ENCODE measurements at places on chromosomes 7 and 10.

- no peak for DNase-seq
Measured at GRCh38 chr7:27153526-27153925, 1.1 kb upstream of the HOXA3 start.

GRCh38 chr7:25854608-25855497, 297.1 kb upstream of the NFE2L3 start:
- DNase-seq: no peak

GRCh38 chr10:118980135-118980865, 49.2 kb upstream of the NANOS1 start:
- DNase-seq: no peak

GRCh38 chr10:52864201-52865106, 91.9 kb upstream of the MBL2 start:
- DNase-seq: no peak

DNA sequence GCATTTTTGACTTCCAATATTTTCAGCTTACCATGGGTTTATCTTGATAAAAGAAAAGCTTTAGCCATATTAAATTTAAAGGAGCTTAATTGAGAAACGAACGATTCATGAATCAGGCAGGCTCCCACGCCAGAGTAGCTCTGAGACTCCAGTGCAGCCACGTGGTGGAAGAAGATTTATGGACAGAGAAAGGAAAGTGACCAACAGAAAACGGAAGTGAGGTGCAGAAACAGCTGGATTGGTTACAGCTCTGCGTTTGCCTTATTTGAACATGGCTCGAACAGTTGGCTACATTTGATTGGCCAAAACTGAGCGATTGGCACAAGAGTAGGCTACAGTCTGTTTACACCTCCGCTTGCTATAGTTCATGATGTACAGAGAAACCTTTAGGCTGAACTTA, 395.4 kb downstream of the GATA3 start:
- DNase-seq: no peak

DNA sequence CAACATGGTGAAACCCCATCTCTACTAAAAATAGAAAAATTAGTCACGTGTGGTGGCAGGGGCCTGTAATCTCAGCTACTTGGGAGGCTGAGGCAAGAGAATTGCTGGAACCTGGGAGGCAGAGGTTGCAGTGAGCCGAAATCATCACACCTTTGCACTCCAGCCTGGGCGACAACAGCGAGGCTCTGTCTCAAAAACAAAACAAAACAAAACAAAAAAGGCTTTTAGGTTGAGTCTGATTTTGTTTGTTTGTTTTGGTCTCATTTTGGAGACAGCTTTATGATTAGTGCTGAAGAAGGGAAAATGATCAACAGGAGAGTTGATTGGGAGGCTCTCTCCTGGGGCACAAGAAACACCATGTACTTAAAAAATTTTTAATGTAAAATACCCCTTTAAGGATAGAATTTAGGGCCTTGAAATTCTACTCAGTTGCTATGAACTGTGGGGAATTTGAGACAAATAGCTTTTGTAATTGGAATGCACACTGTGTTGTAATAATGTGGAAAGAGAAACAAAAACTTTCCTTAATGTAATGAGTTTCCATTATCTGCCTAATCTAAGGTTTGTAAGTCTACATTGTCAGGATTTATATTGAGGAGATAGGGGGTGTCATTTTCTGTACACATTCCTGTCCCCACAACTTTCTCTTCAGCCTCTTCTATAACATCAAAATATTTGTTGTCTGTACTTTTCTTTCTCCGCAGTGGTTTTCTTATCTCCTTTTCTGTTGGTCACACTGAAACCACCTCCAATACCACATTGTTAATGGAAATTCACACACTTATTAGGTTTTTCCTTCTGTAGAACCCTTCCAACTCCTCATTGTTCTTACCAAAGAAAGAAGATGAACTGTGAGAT, 41.3 kb downstream of the ARID5B start:
- DNase-seq: peak; percentile 81

GRCh38 chr7:15461576-15461975, 100.2 kb downstream of the AGMO start:
- DNase-seq: no peak

GRCh38 chr10:79130846-79131245, 62.1 kb downstream of the ZMIZ1 start:
- no peak for DNase-seq

GRCh38 chr7:65250697-65251395, 122.8 kb upstream of the ZNF92 start:
- DNase-seq: no peak

- peak; percentile 27 for DNase-seq
Measured at GRCh38 chr7:66099551-66100407, 14.9 kb upstream of the CRCP start.

DNA sequence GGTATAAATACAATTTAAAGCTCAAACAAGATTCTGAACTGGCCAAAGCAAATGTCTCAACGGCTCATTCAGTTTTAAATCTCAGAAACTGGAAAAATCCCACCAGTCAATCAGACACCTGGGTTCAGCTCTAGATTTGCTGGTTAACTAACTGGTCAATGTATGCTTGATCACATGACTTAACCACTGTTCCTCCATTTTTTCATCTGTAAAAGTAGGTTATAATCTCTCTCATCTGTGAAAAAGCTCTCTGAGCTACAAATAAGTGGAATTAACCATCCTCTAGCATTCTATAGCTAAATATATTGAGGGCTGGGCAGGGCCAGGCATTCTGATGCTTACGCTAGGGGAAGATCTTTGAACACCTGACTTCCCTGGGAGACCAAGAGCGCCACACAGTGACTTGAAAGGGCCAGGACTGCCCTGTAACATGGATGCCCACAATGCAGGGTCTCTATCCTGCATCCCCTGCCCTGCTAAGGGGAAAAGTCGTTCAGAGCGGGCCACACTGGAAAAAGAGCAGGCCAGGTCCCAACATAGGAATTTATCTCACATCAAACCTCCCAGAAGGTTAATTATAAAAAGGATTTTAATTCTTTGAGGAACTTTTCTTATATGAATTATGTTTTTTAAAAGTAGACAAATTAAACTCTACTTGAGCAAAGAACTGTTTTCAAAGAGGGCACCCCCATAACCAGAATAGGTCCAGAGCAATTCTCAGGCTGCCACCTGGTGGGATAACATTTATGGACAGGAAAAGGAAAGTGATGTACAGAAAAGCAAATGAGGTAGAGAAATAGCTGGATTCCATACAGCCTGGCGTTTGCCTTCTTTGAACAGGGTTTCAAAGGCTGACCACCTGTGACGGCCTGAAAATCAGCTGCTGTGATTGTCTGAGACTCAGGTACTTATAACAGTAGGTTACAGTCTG, 1.8 kb downstream of the RP9 start:
- peak; percentile 72 for DNase-seq

GRCh38 chr7:113824117-113824823, 94.5 kb downstream of the PPP1R3A start:
- no peak for DNase-seq

DNA sequence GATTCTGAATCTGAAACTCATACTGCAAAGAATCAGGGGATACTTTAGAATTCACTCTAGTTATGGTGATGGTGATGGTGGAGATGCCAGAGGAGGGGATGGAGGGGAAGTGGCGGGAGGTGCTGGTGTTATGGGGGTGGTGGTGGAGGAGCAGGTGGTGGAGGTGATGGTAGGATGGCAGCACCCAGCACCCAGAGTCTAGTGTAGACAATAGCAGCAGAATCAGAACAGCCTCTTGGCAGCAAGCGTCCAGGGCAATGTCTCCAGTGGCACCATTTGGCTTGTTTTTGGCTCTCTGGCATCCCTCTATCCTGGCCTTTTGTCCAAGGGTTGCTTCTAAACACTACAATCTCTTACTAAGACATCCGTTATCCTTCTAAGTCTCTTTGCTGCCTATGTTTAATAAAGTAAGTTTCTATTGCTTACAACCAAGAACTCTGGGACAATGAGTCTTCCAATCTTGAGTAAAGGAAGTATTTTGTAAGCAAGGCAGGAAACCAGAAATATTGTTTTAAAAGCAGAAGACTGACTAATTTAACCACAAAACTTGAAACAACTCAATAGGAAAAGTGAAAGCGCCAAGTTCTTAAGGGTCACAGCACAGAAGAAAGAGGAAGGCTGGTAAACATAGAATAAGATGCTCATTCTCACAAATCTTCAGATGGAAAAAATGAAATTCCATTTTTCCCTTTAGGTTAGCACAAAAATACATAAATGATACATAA, 42.4 kb upstream of the GDF10 start:
- DNase-seq: no peak

- no peak for DNase-seq
Measured at GRCh38 chr7:127512663-127513062, 72.7 kb downstream of the GCC1 start.

DNA sequence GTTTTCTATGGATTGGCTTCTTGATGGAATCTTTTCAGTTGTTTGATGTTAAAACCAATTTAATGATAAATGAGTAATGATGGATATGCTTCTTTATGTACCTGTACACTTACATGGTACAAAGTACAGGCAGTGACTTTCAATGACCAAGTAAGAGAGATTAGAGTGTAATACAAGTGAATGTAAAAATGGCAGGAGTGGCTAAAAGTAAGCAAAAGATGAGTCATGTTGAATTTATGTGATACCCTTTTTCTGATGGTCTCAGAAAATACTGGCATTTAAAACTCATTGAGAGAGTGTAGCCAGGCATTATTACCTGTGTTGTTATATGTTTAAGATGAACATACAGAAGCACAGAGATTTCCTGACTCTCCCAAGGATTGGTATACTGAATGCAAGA, 97.1 kb downstream of the GPR85 start:
- no peak for DNase-seq

DNA sequence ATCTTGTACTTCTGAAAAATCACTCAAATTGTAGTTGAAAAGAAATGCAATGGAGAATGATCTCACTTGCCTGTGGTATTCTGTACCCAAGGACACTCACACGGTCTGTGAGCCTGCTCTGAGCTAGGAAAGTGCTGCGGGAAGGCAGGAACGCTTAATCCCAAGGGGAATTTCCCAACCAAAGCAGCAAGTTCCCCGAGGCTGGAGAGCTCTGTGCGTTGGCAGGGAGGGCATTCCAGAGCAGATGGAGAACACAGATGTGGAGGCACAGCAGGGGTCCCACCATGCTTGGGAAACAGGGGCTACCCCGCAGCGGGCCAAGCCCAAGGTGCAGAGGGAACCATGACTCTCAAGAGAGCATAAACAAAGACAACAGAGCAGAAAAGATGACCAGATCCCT, 13.6 kb downstream of the SVIL start:
- no peak for DNase-seq

- DNase-seq: no peak
Measured at GRCh38 chr10:52332815-52333214, 18.7 kb downstream of the DKK1 start.

GRCh38 chr10:74543276-74543675, 283.1 kb upstream of the KAT6B start:
- DNase-seq: no peak

DNA sequence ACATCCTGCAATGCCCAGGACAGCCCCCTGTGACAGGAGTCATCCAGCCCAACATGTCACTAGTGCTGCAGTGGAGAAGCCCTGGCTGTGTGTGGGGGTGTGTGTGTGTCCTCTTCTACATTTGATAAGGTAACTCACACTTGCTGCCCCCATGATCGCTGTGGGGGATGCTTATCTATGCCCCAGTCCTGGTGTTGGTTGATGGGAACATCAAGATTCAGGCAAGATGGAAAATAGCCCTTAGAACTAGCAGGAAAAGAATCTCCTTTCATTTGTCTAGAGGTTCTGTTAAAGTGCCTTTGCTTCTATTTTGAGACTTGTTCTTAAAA, 52.4 kb downstream of the TCF7L2 start:
- no peak for DNase-seq

DNA sequence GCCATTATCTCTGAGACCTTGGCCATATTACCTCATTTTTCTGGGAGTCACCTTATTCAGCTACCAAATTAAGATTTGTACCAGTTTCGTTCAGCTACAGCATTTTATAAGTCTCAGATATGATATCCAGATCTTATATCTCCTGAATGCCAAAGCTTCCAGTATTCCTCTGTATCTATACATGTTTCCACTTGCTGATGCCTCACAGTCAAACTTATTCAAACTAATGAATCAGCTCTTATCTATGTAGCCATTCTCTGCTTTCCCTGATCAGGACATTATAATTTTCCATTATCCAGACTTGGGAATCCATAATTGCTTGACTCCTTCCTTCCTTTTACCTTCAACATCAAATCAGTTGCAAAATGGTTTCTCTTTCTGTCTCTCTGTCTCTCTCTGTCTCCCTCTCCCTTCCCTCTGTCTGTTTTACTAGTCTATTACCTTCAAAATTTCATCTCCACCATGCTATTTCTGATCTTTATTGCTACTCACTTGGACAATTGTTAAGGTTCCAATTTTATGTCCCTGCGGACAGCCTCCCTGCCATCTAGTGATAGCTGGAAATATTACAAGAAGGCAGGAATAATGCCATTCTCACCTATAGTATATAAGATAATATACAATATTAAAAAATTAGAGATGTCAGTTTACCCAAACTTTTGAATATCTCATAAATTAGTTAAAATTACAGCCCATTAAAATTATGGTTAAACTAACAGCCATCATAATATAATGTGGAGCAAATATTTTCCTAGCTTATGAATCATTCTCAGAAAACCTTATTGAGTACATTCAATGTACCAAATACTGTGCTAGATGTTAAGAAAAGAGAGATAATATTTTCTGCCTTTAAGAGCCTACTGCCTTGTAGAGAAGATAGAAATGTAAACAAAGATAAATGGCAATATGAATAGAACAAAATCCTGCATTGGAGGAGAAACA, 89.8 kb downstream of the PCLO start:
- no peak for DNase-seq

GRCh38 chr7:98134420-98135228, 28.0 kb downstream of the LMTK2 start:
- DNase-seq: no peak

DNA sequence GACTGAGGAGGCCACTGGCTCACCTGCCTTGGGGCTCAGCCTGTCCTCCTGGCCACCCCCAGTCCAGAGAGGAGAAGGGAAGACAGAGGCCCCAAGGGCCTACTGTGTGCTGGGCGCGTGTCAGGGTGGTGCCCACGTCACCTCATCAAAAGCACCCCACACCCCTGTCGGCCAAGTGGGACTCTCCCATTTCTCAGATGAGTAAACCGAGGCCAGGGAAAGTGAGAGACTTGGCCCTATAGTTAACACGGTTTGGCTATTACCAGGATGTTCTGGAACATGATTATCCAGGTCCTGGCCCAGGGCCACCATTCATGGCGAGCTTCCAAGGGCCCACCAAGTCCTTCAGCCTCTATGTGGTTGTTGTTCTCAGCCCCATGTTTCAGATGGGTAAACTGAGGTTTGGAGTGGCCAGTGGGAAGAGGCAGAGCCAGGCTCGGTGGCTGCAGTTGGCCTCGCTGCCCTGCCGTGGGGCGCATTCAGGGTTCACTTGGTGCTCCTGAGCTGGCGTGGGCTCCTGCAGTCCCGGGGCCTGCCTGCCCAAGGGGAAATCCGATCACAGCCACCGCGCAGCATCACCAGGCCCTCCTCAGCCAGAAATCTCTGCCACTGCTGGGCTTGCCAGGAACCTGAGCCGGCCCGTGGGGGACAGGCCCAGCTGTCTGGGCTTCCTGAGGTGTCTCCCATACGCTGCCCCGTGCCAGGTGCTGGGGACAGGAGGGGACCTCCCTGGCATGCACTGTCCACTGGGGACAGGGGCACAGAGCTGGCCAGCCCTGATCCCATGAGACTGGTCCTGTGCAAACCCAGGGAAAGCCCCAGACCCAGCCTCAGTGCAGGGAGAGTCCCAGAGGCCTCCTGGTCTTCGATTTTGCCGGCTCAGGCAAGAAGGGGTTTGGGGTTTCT, 117.7 kb upstream of the TNRC18 start:
- DNase-seq: no peak

- DNase-seq: peak; percentile 31
Measured at GRCh38 chr10:63866075-63866746, 345.0 kb downstream of the REEP3 start.
